ENCODE measurements at places on chromosomes 5 and 9.

GRCh38 chr9:86054695-86055094 is 44.7 kb downstream of the GOLM1 start:
- no peak for DNase-seq

DNA sequence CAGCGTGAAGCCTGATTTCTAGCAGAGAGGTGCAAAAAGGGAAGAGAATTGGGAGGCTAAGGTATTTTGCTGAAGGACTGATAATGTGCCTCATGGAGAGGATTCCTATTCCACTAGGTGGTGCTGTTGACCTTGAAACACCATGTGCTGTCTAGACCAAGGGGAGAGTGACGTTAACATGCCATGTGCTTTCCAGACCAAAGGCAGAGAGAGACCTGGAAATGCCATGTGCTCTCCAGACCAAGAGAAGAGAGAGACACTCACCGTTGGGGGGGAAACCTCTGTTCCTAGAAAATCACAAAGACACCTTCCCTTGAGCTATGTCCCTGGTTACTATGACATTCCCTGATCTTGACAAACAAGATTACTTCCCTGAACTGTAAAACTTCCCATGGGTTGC is 286.0 kb upstream of the TUSC1 start:
- DNase-seq, result no peak

GRCh38 chr5:87579678-87580077 is 166.9 kb upstream of the CCNH start:
- DNase-seq, result no peak

- no peak for DNase-seq
Observed at GRCh38 chr9:137582286-137582860, 3.6 kb upstream of the DPH7 start.

GRCh38 chr5:35860686-35861085 is 4.0 kb downstream of the IL7R start:
- no peak for DNase-seq

DNA sequence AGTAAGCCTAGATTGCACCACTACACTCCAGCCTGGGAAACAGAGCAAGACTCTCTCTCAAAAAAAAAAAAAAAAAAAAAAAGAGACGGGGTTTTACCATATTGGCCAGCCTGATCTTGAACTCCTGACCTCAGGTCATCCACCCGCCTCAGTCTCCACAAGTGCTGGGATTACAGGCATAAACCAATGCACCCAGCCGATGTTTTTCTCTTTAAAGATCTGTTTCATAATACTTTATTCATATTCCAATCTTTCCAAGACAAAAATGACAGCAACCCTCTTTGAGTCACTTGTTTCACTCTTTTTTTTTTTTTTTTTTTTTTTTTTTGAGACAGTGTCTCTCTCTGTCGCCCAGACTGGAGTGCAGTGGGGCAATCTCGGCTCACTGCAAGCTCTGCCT is 13.6 kb upstream of the LMNB1 start:
- DNase-seq, result no peak

DNA sequence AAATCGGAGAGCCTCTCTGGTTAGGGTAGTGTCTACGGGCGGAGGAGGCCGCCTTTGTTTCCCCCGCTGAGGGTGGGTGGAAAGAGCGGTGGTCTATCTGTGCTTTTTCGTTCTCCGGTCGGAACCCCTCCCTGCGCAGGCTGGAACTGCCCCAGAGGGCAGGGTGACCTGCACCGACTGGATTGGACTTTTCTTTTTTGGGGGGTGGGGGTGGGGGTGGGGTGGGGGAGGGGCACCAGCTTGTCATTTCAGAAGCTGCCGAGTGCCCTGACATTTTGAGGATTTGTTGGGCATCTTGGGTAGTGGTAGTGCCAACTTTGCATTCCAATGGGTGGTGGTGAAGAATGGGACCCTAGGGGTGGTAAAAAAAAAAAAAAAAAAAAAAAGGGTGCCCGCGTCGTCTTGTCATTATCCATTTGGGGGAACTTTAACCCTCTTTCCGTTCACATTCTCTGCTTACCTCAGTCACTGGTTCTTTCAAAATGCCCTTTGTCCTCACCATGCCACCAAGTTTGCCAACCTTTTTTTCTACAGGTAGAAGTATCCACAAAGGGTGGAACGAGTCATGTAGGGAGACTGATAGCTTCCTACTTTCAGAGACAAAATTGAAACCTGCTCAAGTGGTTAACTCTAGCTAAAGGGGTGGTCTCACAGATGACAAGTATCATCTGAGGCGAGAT is 1.3 kb downstream of the UBE2R2 start:
- no peak for DNase-seq

Measured in NCI-H1048 (cell line).